ENCODE measurements at places on chromosomes 11 and 22.

DNA sequence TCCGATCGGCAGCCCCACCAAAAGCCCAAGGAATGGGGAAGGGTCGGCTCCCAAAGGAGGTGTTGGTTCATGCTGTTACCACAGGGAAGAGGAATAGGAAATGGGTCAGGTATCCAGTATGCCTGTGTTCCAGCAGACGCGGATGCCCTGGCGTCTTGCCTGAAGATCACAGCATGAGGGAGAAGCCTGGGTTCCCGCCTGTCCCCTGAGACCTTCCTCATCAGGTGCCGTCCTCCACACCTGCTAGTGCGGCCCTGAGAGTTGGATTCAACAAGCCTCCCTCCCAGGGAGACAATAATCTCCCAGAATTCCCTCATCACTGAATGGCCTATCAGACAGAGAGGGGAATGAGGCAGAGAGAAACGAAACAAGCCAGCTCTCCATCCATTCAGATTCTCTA is 92.2 kb downstream of the SPATA19 start:
- DNase-seq, result no peak

GRCh38 chr11:75554258-75555022 is 7.6 kb upstream of the SERPINH1 start:
- DNase-seq, result no peak

DNA sequence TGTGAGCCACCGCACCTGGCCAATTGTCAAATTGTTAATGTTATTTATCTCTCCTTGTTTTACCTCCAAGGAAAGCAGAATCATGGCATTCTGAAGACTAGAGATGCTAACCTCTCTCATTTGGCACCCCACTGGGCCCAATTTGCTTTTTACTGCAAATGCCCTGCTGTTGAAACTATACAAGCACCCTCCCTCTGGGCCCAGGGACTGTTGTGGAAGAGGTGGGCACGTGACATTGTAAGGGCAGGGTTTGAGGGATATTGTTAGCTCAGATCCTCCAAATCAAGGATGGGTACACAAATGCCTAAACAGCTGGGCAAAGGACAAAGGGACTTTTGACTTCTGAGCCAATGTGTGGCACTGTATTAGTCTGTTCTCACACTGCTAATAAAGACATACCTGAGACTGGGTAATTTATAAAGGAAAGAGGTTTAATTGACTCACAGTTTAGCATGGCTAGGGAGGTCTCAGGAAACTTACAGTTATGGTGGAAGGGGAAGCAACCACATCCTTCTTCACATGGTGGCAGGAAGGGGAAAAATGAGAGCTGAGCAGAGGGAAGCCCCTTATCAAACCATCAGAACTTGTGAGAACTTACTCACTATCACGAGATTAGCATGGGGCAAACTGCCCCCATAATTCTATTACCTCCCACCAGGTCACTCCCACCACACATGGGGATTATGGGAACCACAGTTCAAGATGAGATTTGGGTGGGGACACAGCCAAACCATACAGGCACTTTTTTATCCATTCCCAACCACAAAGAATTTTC is 6.5 kb upstream of the ALDH3B2 start:
- DNase-seq, result no peak

DNA sequence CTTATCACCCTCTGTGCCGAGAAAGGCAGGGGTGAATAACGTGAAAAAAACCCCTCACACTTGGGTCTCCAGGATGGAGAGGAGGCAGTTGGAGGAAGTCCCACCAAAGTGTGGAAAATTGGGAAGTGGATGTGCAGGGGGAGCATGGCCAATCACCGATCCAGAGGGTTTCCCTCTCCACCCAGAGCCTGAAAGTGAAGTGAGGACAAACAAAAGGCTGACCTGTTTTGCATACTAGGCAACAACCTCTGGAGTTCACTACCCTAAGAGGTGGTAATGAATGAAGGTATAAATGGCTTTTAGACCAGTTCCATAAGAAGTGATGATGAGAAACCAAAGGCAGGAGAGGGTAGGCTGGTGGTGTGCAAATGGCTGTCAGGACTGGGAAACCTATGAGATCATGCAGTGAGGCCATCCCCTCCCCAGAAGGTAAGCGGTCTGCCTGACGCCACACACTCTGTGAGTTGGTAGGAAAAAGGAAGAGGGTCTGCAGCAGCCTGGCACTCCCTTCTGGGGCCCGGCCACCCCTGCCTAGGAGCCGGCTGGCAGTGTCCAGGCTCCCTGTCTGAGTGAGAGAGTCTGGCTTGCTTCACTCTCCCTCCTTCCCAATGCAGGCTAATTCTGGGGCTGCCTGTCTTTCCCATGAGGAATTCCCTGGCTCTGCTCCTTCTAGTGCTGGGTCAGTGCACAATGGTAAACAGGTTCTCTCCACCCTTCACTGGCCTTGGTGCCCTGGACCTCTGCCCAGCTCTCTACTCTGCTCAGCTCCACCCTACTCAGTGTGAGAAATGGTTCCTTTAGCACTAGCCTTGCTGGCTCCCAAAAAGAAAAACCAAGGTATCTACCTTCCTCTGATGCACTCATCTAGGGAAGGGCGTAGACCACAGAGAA is 15.6 kb downstream of the TBC1D10A start:
- DNase-seq, result no peak

- no peak for DNase-seq
These were observed 35.0 kb upstream of the OR9G4 start for GRCh38 chr11:56783448-56784041.

GRCh38 chr11:115256397-115257197 is 247.6 kb downstream of the CADM1 start:
- DNase-seq, result no peak

DNA sequence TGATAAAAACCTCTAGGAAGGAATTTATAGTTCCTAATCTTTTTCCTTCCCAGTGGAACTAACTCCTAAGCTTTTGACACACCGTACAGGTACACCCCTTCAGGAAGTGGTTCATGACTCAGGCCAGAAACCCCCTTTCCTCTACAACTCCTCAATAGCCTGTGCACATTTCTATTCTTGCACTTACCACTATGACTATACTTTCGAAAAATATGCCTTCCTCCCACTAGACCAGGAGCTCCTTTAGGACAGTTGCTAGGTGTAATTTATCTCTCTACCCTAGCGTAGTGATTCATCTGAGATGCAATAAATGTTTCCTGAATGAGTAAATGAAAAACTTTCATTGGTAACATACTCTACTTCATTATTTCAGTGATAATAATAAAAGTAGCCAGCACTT is 14.5 kb downstream of the MAP6 start:
- no peak for DNase-seq

- DNase-seq, result no peak
These were observed 9.3 kb downstream of the SHISA8 start for GRCh38 chr22:41905411-41906202.

DNA sequence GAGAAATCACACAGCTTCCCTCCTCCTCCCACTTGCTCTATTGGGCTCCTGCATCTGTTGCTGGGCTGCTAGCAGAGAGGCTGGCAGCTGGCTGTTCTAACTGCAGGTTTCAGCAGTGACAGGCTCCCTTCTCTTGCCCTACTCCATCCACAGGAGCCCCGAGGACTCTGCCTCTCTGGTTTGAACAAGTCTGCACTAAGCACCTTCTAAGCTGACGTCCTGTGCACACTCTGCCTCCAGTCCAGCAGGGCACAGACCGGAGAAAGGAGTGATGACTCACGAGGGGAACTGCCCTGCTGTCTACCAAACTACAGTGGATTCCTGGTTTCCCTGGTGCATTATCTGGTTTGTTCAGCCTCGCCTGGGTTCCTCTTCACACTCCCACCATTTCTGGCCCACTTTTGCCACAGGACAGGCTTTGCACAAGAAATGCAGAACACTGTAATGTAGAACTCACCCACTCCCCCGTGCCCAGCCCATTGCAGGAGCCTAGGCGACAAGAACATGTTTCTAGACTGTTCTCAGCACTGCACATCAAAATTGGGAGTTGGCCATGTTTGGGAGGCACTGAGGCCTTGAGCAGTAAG is 26.0 kb downstream of the IL10RA start:
- DNase-seq, result no peak

GRCh38 chr11:134072844-134073243 is 4.0 kb downstream of the JAM3 start:
- no peak for DNase-seq
